ENCODE measurements at places on chromosomes 12 and 14.
A peak's percentile ranks its signal among the peaks of the same experiment; 100 is the strongest.

DNA sequence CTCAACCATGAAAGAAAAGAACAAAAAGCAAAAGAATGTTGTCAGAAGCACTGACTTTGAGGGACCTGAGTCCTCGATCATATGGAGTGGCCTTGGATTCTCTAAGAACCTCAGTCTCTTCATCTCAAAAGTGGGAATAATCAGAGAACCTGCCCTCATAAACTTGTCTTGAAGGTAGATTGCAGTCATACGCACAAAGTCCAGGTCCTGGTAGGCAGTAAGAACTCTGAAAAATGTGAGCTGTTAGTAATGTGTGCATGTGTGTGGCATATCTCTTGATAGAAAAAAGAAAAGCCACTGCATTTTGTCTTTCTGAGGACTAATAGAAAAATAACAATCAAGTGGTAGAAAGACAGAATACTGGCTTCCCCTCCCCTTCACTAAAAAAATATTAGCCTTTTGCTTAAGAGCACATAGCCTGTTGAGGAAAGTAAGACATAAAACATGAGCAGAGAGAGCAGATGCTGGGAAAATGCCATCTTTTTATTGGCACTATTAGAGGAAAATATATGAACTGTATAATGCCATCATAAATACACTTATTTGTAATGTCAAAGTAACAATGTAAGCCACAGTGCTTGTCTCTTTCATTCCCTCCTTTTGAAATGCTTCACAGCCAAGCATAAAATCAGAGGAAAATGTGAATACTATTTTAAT, 205.1 kb upstream of the TBX3 start:
- DNase-seq: no peak

DNA sequence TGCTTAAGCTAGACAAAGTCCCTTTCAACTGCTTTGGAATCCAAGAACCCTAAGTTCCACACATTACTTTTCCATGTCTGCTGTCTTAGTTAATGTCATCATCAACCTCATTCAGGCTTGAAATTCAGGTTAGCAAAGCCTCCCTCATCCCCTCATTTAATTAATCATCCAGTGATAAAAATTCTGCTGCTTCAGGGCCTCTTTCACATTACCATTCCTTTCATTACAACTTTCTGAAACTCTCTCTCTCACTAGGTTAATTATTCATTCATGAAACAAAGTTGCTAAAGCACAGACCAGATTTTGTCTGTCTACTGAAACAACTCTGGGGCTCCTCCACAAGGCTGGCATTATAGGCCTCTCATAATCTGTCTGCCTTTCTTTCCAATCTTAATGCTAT, 9.4 kb upstream of the VTI1B start:
- DNase-seq: no peak

DNA sequence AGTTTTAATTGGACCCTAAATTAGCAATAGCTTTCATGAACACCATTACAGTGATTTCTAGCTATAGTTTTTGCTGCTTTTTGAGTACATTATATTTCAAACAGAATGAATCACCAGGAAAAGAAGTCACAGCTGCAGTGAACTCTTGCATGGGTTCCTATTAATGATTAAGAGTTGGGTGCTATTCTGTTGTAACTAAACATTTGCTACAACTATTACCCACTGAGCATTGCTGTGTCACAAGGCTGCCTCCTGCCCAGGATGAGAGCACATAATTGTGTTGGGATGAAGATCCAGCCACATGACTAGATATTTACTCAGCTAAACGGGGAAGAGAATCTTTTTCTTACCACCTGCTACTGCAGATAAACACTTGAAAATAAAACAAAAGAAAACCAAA, 152.7 kb downstream of the GXYLT1 start:
- no peak for DNase-seq

- DNase-seq: no peak
These were observed 55.6 kb downstream of the TECPR2 start for GRCh38 chr14:102418169-102418852.

DNA sequence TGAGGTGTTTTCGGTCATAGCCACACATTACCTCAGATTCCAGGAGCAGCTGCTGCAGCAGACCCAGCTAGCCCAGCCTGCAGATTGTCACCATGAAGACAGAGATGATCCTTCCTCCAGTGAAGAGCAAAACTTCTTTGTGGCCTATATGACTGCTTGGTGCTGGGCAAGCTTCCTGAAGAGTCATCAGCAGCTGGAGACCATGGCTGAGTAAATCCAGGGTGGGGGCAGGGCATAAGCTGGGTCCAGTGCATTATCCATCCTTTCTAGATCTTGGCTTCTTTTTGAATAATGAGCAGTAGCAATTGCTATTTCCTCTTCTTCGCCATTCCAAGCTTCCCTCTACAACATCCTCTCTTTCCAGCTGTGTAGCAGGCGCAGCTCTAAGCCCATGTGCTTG, 373.1 kb upstream of the DDHD1 start:
- DNase-seq: no peak

- no peak for DNase-seq
These were observed 119.9 kb upstream of the OVCH1 start for GRCh38 chr12:29617407-29617803.

DNA sequence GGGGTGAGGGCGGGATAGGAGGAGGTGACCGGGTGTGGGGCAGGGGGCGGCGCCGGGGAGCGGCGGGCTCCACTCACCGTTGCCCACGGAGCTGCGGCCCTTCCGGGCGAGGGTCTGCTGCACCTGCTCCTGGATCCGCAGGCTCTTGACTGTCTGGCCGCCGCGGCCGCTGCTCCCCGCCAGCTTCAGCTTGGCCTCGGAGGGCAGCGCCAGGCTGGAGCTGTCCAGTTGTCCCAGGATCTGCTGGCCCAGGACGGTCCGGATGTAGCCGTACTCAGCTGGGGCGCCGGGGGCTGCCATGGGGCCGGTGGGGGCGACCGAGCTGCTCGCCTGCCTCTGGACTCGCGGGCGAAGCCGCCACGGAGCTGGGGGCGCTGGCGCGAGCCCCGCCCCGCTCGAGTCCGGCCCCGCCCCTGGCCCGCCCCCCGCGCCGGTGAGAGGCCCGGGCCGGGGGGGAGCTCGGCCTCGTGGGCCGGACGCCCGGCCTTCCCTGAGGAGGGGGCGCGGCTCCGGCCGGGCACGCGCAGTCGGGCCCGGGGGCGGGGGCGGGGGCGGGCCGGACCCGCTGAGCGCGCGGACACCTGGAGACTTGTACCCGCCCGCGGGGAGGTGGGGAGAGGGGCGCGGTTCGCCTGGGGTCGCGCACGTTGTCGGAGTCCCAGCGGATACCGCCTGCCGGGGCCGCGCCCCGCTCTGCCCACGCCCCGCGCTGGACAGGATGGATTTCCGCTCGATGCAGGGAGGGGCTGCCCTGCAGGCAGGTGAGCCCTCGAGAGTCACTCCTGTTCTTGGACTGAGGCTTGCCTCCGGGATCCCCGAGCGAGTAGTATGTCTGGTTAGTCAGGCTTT, at the start of gene PKP2:
Gene PKP2 (minus strand): TSS at position 346 of the 849 bp plus-strand sequence. CDS start 46 bp downstream, at position 300.
- peak; percentile 74 for DNase-seq

GRCh38 chr14:65915125-65915524, 502.6 kb downstream of the FUT8 start:
- DNase-seq: no peak

DNA sequence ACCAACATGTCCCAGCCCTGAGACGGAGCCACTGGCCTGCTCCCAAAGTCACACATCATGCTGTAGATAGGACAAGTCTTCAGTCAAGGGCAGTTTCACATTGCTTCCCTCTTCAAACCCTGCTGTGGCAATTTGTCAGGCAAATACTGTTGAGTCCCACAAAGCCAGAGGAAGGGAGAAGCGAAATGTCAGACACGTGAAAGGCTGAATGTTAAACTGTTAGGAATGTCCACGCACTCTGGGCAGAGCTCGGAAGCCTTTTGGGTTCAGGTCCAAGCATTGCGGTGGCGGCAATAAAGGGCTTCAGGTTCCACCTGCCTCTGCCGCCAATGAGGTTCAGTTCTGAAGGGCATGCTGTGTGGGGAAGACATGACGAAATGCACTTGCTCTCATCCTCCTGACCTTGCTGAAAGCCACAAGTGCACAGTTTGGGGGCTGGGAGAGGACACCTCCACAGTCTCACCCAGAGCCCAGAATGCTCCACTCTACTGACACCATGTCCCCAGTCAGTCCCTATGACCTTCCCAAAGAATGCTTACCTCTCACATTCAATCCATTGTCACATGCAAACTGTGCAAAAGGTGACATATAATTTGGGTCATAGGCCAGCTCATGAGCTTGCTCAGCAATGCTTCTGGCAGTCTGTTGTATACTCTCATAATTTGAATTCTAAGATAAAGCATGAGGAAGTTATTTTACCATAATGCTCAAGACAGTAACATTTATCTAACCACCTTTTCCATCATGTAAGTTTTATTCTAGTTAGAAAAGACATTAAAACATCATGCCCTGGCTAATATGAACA, 35.7 kb downstream of the RAD9B start:
- no peak for DNase-seq

DNA sequence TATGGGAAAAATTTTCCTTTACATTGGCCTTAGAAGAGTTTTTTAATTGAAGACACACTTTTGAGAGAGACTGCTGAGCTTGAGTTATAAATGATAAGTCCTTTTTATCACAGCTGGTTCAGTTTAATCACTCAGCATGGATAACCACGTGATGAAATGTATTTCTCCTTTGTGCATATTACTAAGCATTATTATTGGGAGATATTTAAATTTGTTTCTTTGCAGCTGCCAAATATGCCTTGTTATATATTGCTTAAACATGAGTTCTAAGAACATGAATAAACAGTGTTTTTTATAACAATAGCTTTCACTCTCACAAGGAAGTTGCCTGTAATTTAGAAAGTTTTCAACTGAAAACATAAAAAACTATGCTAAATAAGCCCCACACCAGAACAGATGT, 293.5 kb upstream of the LRFN5 start:
- DNase-seq: no peak

GRCh38 chr12:38998887-38999482, 93.6 kb upstream of the CPNE8 start:
- DNase-seq: no peak

GRCh38 chr12:43255522-43256111, 296.4 kb downstream of the ADAMTS20 start:
- DNase-seq: no peak

- no peak for DNase-seq
These were observed 365.7 kb downstream of the LRIG3 start for GRCh38 chr12:58554522-58555157.

DNA sequence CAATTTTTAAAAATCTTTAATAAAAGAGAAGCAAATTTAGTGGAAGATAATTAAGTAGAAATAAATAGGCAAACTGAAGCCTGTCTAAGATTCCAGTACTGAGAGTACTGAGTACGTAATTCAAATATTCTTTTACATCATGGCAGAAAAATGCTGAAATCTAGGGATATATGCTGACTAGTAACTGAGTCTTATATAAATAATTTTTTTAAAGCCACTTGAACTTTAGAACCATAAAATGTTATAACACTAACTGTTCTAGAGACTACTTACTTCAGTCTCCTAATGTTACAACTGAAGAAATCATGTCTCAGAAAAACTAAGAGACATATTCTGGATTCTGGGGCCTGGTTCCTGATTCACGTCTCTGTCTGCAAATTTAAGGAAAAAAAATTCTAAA, 230.6 kb upstream of the PLEKHG7 start:
- no peak for DNase-seq

DNA sequence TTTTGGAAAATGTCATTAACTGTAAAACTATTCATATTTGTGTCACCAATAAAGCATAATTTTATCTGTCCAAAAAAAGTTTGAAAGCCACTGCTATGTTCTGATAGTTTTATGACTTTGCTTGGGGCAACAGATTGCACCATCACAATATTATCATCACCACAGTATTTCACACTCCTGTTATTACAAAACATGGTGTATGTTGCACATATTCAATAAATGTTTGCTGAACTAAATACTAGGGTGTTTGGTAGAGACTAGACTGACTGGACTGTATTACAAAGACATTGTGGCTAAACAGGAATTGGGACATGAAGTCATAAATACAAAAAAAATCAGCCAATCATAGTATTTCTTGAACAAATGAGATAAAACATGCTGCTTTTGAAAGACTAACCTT, 55.1 kb downstream of the PAWR start:
- no peak for DNase-seq

- DNase-seq: no peak
These were observed 14.1 kb upstream of the OXA1L start for GRCh38 chr14:22752422-22752821.

DNA sequence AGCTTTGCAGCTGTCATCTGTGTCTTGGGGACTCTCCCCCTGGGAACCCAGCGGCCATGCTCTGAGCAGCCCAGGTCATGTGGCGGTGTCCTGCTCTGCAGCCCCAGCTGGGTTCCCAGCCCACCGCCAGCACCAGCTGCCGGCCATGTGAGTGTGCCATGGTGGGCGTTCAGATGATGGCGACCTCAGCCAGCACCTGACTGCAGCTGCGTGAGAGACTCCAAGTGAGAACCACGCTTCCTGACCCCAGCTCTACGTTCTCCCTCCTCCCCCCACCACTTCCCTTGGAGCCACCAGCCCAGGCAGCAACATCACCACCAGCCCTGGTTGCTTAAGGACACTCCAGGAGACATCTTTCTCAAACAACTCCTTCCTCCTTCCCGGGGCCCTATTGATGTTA, 68.8 kb downstream of the SLC24A4 start:
- DNase-seq: no peak

GRCh38 chr12:66120477-66120876, 10.1 kb downstream of the LLPH start:
- DNase-seq: no peak

DNA sequence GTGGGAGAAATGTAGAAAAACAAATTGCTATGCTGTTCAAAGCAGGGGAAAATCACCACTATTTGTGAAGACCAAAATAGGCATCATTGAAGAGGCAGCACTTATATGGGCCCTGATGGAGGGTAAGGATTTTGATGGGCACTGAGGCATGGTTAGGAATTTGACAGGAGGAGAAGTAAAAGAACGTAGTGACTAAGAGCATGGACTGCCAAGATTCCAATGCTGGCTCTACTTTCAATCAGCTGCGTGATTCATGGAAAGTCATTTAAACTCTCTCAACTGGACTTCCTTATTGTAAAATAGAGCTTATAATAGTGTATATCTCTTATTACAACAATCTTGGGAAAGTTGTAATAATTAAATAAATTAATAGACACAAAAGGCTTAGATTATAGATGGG, 267.7 kb upstream of the G2E3 start:
- no peak for DNase-seq

GRCh38 chr14:79584679-79585078, 626.6 kb downstream of the DIO2 start:
- no peak for DNase-seq

- DNase-seq: peak; percentile 97
These were observed 32.9 kb downstream of the MVK start for GRCh38 chr12:109606320-109607028.

DNA sequence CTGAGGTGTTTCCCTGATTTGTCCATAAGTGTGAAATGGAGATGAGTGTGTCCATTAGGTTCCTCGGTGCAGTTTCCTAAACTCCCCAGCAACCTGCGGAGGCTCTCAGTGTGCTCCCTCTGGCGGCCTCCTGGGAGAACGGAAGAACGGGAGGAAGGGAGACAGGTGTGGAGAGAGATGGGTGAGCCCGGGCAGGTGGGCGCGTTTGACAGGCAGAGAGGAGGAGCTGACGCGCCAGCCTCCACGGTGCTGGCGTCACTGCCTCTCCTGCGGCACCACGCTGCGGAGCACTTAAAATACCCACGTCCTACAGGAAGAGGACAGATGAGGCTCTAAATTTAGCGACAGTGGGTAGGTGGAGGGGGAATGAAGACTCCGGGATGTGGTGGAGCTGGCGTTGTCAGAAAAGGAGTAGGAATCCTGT, 26.8 kb upstream of the PEX5 start:
- DNase-seq: peak; percentile 34

Measured in retina (tissue), 1 donor.